Stimulated activated CD4-positive, alpha-beta T cell treated with anti-CD3 and anti-CD28 coated beads, Interleukin-15, amount 100 ng/mL, for 1 hour (primary cell): ENCODE measurements at places on chromosomes 13 and 19.

DNA sequence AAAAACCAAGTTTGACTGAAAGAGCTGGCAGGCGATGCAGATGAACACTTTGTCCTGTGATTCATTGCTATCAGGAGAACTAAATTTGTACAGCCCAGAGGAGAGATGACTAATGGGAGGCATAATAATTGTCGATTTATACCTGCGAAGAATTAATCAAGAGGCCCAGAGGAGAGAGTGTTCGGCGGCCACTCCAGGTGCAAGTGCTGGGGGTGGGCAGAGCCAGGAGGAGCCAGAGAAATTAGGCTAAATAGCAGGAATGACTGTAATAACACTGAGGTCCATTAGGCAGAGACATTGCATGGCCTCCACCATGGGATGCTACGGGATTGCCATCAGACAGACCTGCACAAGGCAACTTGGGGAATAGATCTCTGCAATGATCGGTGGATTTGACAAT is 107.7 kb upstream of the UQCRFS1 start:
- DNase-seq: no peak

- no peak for DNase-seq
Observed at GRCh38 chr13:99747403-99747710, 224.2 kb downstream of the ZIC5 start.

DNA sequence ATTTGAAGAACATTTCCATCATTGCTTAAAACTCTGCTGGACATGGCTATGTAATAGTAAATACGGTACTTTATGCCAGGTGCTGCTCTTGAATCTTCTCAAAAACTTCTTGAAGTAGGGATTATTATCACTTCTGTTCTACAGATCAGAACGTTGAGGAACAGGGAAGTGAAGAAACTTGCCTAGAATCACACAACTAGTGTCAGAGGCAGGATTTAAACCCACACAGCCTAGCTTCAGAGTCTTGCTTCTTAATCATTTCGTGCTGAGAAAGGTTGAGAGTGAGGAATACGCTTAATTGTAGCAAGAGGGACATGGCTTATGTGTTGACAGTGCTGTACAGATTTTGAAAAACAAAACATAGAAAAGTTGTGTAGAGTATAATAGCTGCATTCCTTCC is 13.5 kb downstream of the TM9SF2 start:
- no peak for DNase-seq

DNA sequence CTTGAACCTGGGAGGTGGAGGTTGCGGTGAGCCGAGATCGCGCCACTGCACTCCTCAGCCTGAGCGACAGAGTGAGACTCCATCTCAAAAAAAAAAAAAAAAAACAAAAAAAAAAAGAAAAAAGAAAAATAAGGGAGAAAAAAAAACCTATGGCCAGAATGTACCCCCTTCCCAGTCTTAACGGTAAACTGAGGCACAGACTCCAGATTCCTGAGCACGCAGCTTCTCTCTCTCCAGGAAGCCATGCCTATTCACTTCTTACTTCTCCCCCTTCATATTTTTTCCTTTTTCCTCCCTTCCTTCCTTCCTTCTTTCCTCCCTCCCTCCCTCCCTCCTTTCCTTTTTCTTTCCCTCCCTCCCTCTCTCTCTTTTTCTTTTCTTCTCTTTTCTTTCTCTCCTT is 5.4 kb downstream of the ADGRE2 start:
- no peak for DNase-seq

GRCh38 chr13:31755803-31756212 is 16.5 kb downstream of the RXFP2 start:
- DNase-seq: no peak

DNA sequence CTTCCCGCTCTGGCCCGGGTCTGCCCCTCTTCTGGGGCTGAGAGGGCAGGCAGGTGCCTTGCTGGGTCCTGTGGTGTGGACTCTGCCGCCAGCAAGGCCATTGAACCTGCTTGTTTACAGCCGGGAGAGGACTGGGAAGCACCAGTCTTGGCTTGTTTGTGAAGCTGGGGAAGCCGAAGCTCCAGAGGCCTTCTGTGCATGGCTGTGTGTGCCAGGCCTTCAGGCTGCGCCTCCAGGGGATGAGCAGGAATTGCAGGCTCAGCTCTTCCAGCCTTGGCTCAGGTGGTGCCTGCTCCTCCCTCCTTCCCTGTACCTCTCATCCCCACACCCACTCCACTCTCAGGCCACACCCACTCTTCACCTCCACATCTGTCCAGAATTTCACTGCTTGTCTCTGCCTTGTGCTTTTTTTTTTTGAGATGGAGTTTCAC is 17.5 kb downstream of the NDUFB7 start:
- no peak for DNase-seq
